ENCODE measurements at places on chromosomes 5 and 9. TPM values are rescaled to one million over a fixed set of nuclear protein-coding genes. Genes with fewer than 3 reads are reported as not detected.

HSD17B3 gene
- not detected for total RNA-seq

LRRC70 gene
- 1.1 TPM for total RNA-seq

SMIM3 gene
- total RNA-seq = 24.5 TPM

DNA sequence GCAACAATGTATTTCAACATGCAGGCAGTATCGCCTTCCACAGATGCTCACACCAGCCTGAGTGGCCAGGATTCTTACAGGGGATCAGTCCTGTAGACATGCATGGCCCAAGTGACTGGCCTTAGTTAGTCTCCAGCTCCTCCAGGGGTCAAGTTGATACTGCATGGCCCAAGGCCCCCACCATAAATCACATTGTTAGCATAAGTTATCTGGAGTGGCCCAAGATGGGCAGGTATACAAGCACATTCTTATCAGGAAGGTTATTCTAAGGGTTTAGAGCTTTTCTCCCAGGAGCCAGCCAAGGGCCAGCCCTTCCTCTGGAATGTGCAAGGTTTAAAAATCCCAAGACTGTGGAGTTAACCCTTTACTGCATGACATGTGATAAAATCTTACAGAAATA, 230.9 kb upstream of the NFIL3 start:
- no peak for DNase-seq

- no peak for DNase-seq
These were observed 158.1 kb downstream of the CETN3 start for GRCh38 chr5:90251447-90251846.

DNA sequence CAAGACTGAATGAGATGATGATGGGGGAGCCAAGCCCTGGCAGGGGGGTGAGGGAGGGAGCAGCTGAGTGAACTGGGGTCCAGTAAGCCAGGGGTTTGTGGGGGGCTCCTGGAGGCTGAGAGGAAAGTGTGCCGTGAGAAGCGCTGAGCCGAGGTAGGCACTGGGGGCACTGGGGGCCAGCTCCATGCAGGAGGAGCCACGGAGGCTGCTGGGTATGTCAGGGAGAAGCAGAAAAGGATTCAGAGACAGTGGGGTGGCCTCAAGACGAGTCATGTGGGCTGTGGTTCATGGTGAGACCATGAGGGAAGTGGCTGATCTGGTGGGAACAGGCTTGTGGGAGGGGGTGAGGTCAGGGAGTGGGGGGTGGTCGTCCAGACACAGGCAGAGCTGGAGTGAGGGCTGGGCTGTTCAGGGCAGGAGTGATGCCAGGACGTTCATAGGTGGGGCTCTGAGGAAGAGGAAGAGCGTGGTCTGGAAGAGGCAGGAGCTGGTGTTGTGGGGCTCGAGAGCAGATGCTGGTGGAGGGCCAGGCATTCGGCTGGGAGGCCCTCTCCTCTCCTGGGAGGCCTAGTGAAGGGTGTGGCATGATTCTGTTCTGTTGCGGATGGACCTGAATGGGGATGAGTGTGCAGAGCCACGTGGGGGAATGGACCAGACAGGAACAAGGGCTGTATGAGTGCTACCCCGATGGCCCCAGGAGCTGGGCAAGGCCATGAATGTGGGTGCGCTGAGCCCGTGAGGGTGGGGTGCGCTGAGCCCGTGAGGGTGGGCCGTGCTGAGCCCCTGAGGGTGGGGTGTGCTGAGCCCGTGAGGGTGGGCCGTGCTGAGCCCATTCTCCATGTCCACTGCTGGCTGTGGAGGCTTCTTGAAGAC, 92.7 kb upstream of the CACNA1B start:
- DNase-seq = no peak

DNA sequence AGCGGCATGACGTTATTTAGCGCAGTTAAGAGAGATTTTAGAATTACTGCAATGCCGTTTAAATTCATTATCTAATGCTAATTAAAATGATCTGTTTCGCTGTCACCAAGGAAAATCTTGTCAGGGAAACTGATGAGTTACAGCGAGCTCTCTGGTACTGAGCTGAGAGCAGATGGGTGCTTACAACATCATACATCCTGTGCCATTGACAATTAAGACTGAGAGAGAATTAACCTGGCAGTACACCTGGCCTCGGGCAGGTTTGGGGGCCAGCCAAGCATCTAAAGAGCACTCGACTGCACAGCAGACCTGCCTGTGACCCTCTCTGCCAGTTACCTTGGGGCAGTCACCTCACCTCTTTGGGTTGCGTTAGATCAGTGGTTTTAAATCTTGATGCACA, 55.0 kb downstream of the PUM3 start:
- DNase-seq = no peak

DNA sequence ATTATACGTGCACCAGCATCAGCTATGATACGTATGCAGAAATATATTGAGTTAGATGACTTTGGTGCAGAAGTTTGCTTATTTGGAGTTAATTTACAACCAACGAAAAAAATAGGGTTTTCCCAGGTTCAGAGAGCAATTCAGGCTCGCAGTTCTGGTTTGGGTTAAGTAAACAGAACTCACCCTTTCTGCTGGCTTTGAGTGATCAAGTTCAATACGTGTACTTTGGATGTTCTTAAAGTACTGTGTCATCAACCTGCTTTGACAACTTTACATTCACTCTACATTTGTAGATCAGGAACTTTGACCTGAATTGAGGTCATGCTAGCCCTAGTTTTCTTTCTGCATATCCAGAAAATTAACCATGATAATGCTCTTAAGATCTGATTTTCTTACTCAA, 40.7 kb downstream of the ACOT12 start:
- no peak for DNase-seq

GRCh38 chr5:43590700-43591099, 12.3 kb upstream of the NNT start:
- DNase-seq = no peak

- peak; percentile 61 for DNase-seq
These were observed 39.5 kb upstream of the NFIB start for GRCh38 chr9:14353222-14354056.

DNA sequence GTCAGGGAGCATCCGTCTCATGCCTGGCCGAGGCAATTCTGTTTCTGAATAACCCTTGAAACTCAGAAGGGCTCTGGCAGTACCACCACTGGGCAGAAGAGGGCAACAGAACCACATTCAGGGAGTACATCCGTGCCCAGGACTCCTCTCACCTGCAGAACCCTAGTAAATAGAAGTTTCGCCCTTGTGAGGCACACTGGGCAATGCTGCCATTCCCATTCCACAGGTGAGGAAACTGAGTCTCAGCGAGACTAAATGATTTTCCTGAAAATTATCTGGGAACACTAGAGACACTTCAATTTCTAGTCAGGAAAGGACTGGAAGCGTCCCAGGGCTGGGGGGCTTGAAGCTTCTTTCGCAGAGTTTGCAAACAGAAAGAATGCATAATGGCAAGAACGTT, 74.7 kb downstream of the FGF1 start:
- peak; percentile 42 for DNase-seq
